T-cell (primary cell): ENCODE measurements at places on chromosomes 4 and X. TPM values are rescaled to one million over a fixed set of nuclear protein-coding genes. Genes with fewer than 3 reads are reported as not detected.

Gene FAT4
- 0.02 TPM for total RNA-seq

DNA sequence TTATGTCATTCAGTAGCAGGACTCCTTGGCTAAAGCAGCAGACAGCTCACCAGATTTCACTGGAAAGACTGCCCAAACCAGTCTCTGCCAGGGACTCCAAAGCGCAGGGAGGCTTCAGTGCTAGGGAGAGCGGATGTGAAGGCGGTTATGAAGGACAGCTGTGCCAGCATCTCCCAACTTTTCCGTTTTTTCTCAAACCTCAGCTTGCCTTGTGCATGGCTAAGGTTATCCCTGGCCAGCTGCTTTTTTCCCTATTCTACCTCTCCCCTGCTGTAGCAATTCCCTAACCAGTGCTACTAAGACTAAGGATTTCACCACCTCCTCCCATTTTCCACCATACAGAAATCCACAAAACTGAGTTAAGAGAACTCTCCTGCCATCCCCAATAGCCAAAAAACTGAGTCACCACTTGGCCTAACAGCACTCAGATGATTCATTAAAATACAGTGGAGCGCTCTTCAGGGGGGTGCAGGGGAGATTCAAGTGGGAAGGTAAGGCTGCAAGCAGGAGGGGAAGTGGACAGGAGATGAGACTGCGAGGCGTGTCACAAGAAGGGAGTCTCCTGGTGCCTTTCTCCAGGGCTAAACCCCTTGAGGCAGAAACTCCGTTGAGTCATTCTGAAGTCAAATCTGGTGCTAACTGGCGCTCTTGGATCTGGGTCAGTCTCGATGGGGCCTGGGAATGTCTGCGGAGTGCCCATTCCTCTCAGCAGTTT, 90.7 kb downstream of the PALLD start:
- DNase-seq = no peak
- H3K4me3 ChIP-seq = no peak overlapping the region
- peaks cover 8% of the 10 kb centered on the region for H3K27me3 ChIP-seq
- H3K4me1 ChIP-seq = no peaks in the 10 kb centered on the region
- no peaks in the 10 kb centered on the region for H3K36me3 ChIP-seq

DNA sequence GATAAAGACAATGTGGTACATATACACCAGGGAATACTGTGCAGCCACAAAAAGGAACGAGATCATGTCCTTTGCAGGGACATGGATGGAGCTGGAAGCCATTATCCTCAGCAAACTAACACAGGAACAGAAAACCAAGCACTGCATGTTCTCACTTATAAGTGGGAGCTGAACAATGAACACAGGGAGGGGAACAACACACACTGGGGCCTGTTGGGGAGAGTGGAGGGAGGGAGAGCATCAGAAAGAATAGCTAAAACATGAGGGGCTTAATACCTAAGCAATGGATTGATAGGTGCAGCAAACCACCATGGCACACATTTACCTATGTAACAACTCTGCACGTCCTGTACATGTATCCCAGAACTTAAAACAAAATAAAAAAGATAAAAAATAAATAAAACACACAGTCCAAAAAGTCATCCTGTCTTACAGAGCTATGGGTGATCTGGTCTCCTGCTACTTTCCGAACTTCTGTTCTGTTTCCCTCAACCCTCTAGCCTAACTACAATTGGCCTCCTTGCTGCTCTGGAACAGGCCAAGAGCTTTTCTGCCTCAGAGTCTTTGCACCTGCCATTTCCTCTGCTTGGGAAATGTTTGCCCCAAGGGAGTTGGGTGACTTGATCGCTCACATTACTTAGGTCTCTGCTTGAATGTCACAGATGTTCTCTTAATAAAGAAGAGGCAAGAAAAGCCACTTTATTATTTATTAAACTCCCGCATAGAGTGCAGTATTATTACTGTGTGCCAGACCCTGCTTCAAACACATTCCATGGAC, 1.1 kb upstream of the CD38 start:
- H3K4me1 ChIP-seq = peaks cover 18% of the 10 kb centered on the region
- H3K27me3 ChIP-seq = no peaks in the 10 kb centered on the region
- DNase-seq = no peak
- no peak overlapping the region for H3K27ac ChIP-seq
- no peaks in the 10 kb centered on the region for H3K36me3 ChIP-seq

GRCh38 chr4:11901089-11901488, 472.4 kb upstream of the HS3ST1 start:
- no peak for DNase-seq
- H3K27ac ChIP-seq = no peak overlapping the region
- no peaks in the 10 kb centered on the region for H3K27me3 ChIP-seq
- H3K36me3 ChIP-seq = no peaks in the 10 kb centered on the region

DNA sequence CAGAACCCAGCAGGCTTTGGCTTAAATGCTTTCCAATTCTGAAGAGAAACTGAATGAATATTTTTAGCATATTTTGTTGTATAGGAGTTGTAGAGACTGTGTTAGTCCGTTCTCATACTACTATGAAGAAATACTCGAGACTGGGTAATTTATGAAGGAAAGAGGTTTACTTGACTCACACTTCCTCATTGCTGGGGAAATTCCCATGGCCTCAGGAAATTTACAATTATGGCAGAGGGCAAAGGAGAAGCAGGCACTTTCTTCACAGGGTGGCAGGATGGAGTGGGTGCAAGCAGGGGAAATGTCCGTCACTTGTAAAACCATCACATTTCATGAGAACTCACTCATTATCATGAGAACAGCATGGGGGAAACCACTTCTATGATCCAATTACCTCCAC, 291.7 kb downstream of the PACRGL start:
- no peak for DNase-seq
- H3K27me3 ChIP-seq = no peaks in the 10 kb centered on the region
- no peak overlapping the region for H3K4me3 ChIP-seq

DNA sequence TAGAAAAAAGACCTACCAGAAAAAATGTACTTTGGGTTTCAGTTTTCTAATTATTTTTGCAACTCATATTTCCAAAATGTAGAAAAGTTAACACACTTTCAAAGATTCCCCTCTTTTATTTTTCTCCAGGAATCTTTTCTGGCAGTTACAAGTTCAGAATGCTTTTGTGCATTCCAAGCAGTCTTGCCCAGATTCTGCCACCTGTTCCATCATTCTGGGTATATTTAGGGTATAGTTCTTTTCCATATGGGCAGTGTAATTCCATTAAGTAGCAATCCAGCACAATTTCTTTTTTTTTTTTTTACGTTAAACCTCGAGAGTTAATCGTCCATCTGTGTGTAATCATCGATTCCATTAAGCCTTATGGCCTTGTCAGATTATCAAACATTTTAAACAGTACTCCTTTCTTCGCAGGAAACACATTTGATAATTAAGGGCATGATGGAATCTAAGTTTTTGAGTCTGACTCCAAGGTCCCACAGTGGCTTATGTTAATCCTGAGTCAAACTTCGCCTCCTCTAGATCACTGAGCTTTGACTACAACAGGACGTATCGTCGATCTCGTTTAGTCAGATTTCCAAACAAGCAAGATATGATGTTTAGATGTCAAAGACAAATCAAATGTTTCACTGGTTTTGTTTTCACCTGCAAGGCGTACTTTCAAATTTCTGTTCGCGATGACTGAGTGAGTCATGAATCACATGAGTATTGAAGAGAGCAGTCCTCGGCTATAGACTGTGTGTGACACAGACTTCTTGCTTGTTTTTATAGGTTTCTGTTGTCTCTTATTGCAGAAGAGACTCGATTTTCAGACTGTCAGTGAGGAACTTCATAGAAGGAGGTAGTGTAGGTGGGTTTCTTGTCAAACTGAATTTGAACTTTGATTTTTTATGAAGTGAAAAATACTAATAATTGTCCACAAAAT, 118.9 kb upstream of the GK2 start:
- H3K36me3 ChIP-seq = no peaks in the 10 kb centered on the region
- H3K27me3 ChIP-seq = no peaks in the 10 kb centered on the region

- no peak for DNase-seq
- H3K36me3 ChIP-seq = no peaks in the 10 kb centered on the region
- no peak overlapping the region for H3K27ac ChIP-seq
- H3K27me3 ChIP-seq = no peaks in the 10 kb centered on the region
- peaks cover 15% of the 10 kb centered on the region for H3K4me1 ChIP-seq
These were observed 4.5 kb upstream of the GPRIN3 start for GRCh38 chr4:89312066-89312465.

Gene MAOA
- total RNA-seq = not detected

Gene WDR19
- total RNA-seq = 25.8 TPM

Gene PIM2
- total RNA-seq = 158 TPM

DNA sequence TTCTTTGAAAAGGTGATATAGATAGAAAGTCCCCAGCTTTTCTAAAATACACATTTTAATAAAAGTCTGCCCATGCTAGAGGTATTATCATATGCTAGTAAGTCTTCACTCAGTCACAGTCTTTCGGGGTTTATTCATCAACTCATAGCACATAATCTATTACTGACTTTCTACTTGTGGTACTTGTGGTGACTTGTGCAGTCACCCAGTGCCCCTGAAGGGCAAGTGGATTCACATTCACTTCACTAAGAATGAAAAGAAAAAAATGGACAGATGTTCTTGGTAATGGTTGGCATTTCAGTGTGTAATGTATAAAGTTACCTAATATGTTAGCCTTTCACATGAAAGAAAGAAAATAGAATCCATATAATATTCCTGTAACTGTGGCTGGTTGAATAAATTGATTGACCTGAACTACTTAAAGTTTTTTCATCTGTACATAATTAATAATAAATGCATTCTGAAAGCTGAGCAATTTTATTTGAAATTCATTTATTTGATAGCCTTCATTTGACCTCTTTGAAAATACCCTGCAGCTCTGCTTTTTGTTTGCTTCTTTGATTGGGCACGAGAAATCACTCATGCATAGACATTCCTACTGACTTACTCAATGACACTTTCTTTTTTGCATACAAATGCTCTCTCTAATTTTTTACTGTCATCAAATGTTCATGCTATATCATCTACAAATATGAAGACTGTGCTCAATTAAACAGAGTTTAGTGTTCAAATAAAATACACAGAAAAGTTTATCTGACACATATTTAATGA, 39.5 kb upstream of the ZNF330 start:
- no peak for DNase-seq
- H3K4me1 ChIP-seq = no peaks in the 10 kb centered on the region
- no peaks in the 10 kb centered on the region for H3K36me3 ChIP-seq
- no peaks in the 10 kb centered on the region for H3K27me3 ChIP-seq
- H3K27ac ChIP-seq = no peak overlapping the region

GRCh38 chr4:24488399-24489164, 95.8 kb downstream of the DHX15 start:
- no peak overlapping the region for H3K4me3 ChIP-seq
- H3K27ac ChIP-seq = no peak overlapping the region
- peaks cover 9% of the 10 kb centered on the region for H3K27me3 ChIP-seq
- no peaks in the 10 kb centered on the region for H3K4me1 ChIP-seq
- peak; percentile 17 for DNase-seq

GRCh38 chrX:95056901-95057300, 1382.9 kb downstream of the FAM133A start:
- H3K27ac ChIP-seq = no peak overlapping the region
- H3K4me3 ChIP-seq = no peak overlapping the region
- H3K36me3 ChIP-seq = no peaks in the 10 kb centered on the region
- no peaks in the 10 kb centered on the region for H3K4me1 ChIP-seq
- no peaks in the 10 kb centered on the region for H3K27me3 ChIP-seq
- DNase-seq = no peak

GRCh38 chrX:17878028-17878670, 17.1 kb upstream of the RAI2 start:
- DNase-seq = no peak
- H3K4me1 ChIP-seq = no peaks in the 10 kb centered on the region
- peaks cover 7% of the 10 kb centered on the region for H3K27me3 ChIP-seq
- no peak overlapping the region for H3K27ac ChIP-seq

- H3K27me3 ChIP-seq = no peaks in the 10 kb centered on the region
- H3K27ac ChIP-seq = no peak overlapping the region
- H3K36me3 ChIP-seq = no peaks in the 10 kb centered on the region
- no peak overlapping the region for H3K4me3 ChIP-seq
- no peak for DNase-seq
- H3K4me1 ChIP-seq = no peaks in the 10 kb centered on the region
These were observed 1327.4 kb downstream of the FSTL5 start for GRCh38 chr4:160836431-160836830.

- no peak overlapping the region for H3K4me3 ChIP-seq
- no peak overlapping the region for H3K27ac ChIP-seq
- no peaks in the 10 kb centered on the region for H3K4me1 ChIP-seq
- H3K36me3 ChIP-seq = no peaks in the 10 kb centered on the region
- DNase-seq = no peak
These were observed 43.4 kb downstream of the HTRA3 start for GRCh38 chr4:8312976-8313375.

DNA sequence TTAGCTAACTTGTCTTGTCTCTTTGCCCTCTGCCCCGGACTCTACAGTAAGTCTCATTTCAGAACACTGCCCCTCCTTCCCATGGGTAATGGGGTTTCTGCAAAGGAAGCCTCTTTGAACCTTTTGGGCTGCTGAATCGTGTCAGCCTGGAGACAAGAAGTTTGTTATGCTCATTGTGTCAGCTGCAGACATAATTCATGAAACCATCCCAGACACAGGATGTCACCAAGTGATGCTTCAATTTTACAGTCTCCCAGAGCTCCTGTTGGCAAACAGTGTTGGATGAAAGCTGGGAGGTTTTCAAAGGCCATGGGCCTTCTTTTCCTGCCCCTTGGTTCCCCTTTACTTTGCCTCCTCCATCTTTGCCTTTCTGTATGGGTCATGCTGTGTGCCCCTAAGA, 223.1 kb upstream of the TAPT1 start:
- H3K4me3 ChIP-seq = no peak overlapping the region
- no peak for DNase-seq
- no peak overlapping the region for H3K27ac ChIP-seq
- H3K4me1 ChIP-seq = no peaks in the 10 kb centered on the region
- H3K27me3 ChIP-seq = no peaks in the 10 kb centered on the region

GRCh38 chr4:103567591-103567990, 152.2 kb downstream of the TACR3 start:
- no peak overlapping the region for H3K4me3 ChIP-seq
- H3K36me3 ChIP-seq = no peaks in the 10 kb centered on the region
- no peak overlapping the region for H3K27ac ChIP-seq
- H3K4me1 ChIP-seq = no peaks in the 10 kb centered on the region
- no peak for DNase-seq
- no peaks in the 10 kb centered on the region for H3K27me3 ChIP-seq

- peaks cover 2% of the 10 kb centered on the region for H3K4me1 ChIP-seq
- no peaks in the 10 kb centered on the region for H3K36me3 ChIP-seq
- DNase-seq = no peak
- H3K27ac ChIP-seq = no peak overlapping the region
- H3K27me3 ChIP-seq = no peaks in the 10 kb centered on the region
These were observed 408.3 kb downstream of the HNRNPD start for GRCh38 chr4:81965454-81965853.

GRCh38 chr4:176760471-176760870, 32.3 kb downstream of the VEGFC start:
- no peak for DNase-seq
- no peak overlapping the region for H3K27ac ChIP-seq
- H3K4me1 ChIP-seq = no peaks in the 10 kb centered on the region
- no peaks in the 10 kb centered on the region for H3K36me3 ChIP-seq
- H3K27me3 ChIP-seq = no peaks in the 10 kb centered on the region

GRCh38 chr4:100982345-100982744, 365.0 kb downstream of the PPP3CA start:
- H3K36me3 ChIP-seq = no peaks in the 10 kb centered on the region
- H3K4me1 ChIP-seq = no peaks in the 10 kb centered on the region
- no peak overlapping the region for H3K4me3 ChIP-seq
- no peak for DNase-seq
- no peak overlapping the region for H3K27ac ChIP-seq

- DNase-seq = no peak
- H3K4me3 ChIP-seq = no peak overlapping the region
- no peaks in the 10 kb centered on the region for H3K4me1 ChIP-seq
- no peak overlapping the region for H3K27ac ChIP-seq
These were observed 42.3 kb downstream of the SPATA4 start for GRCh38 chr4:176153124-176153523.
